ENCODE measurements at places on chromosomes 11 and 22.

GRCh38 chr11:1208144-1208393, 14.8 kb upstream of the MUC5B start:
- DNase-seq, result no peak

- DNase-seq, result no peak
Observed at GRCh38 chr22:38276166-38276565, 3.4 kb upstream of the TMEM184B start.

DNA sequence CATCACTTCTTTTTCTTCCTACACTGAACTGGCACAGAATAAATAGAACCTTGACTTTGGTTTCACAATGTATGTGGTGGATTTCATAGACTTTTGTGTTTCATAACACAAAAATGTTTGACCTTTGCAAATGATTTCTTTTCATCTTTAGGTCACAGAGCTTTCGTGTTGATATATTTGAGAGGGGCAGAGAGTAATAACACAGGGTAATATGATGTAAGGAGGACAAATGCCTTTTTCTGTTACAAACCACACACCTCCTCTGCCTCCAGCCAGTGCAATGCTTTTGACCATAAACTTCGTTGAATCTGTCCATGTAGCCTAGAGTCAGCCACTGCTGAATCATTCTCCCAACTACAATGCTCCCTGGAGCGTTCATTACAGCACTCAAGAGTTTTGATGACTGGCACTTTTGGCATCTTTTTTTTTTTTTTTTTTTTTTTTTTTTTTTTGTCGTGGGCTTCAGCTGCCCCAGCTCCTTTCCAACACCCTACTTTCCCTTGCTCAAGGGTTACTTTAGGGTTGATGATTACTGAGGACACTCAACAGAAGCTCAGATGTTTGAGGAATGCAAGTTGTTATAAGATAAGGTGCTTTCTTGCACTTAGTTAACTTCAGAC, 11.4 kb upstream of the CAT start:
- DNase-seq, result no peak

DNA sequence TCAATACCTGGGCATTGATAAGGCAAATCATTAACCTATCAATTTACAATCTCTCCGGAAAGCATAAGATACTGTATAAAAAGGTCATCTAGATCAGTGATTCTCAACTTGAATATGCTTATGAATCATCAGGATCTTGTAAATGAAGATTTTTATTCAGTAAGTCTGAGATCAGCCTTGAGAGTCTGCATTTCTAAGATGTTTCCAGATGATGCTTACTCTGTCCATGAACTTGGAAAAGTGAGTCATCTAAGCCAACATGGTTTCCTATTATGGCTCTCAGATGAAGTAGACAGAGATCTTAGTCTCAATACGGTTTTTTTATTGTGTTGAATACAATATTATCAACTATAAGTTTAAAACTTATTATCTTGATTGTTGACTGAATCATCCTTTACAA, 226.4 kb upstream of the KIRREL3 start:
- no peak for DNase-seq

- no peak for DNase-seq
Observed at GRCh38 chr11:17558025-17558780, 11.1 kb downstream of the OTOG start.

DNA sequence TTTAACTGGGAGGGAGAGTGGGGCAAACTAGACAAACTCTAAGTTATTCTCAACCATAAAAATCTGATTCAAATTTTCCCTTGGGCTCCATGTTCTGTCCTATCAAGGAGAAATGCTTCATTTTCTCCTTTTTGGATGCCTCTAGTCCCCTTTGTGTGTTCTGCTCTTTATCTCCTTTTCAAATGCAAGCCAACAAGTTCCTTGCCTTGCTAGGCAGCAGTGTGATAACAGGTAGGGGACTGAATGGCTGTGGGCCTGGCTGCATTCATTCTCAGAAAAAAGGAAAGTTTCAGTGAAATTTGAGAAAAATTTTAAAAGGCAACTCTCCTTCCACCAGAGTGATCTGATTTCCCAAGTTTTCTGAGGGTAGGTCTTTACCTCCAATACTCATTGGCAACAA, 26.9 kb upstream of the MMP8 start:
- DNase-seq, result no peak

DNA sequence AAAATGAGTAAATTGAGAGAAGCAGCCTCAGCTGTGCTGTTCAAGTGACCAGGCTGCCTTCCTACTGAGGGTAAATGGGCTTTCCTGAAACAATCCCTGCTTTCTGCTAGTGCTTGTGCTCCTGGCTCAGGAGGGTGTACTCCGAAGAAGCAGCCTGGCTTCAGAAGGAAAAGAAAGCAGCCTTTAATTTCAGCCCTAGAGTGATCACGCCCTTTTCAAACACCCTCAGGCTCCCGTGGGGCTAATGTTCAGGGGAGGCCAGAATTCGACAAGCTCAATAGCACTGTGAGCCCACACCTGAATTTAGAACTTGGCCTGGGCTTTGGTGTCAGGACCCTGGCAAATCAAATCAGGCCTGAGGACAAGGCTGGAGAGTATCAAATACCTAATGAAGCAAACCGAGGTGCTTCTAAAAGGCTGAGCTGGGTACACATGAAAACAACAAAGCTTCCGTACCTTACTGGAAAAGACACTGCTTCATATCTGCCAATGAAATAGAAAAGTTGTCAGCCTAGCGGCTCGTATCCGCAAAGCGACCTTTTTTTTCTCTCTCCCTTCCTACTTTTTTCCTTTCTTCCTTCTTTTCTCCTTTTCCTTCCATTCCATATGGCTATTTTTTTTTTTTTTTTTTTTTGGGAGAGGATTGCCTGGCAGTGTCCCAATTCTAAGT, 387.8 kb downstream of the SOX6 start:
- no peak for DNase-seq

DNA sequence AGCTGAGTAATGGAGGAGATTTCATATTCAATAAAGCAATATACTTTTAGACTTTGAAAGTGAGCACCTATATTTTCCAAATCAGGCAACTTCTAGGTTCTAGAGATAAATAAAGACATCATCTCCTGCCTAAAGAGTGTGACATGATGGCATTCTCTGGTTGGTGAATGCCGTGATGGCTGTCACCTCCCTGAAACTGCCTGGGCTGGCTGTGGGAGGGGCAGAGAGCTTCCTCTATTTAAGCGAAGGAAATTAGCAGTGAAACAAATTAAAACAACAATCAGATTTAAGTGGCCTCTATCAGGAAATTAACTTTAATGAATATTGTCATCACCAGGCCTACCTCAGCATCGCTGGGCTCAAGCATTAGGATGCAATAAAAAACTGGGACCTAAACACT, 113.9 kb downstream of the ARL14EP start:
- DNase-seq, result no peak

DNA sequence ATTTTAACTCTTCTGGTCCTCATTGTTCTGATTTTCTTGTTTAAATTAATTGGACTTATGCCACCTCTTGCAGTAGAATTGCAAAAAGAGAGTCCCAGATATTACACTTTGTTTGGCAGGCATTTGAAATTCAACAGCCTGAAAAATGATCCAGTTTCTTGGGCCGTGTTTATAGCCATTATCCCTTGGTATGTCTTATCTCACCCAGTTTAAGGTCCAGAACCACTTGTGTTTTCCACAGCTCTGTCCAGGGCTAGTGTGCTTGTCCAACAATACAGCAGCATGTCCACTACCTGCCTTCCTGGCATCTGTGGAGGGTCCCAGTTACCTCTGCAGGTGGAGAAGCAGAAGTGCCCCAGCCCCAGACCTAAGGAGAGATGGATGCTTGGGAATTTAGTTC, 397.4 kb downstream of the SOX6 start:
- no peak for DNase-seq

GRCh38 chr22:41578818-41579217, 10.8 kb downstream of the PMM1 start:
- no peak for DNase-seq

DNA sequence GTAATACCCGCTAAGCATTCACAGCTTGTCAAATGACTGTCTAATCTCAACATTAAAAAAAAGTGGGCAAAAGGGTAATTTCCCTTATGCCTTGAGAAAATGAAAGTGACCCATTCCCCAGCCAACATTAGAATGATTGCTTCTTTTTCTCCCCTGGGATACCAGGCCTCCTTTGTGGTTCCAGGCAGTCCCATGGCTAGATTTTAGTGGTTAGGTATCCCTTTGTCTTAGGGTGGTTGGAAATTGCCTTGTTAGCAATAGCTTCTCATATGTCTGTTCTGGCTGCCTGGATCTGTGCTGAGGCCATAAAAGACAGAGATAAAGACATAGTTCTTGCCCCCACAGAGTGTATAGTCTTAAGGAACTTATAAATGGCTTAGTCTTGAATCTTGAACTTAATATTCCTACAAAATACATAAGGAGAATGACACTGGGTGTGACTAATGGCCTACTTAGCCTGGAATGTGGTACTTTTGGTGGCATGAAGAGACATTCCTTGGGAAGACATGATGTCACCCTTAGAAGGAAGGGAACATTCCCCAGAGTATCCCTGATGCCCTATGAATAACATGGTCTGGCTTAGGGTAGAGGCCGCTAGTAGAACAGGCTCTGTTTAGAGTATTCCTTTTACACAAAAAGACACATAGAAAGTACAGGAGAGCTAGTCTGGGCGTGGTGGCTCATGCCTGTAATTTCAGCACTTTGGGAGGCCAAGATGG, 90.3 kb downstream of the ZBTB16 start:
- no peak for DNase-seq

DNA sequence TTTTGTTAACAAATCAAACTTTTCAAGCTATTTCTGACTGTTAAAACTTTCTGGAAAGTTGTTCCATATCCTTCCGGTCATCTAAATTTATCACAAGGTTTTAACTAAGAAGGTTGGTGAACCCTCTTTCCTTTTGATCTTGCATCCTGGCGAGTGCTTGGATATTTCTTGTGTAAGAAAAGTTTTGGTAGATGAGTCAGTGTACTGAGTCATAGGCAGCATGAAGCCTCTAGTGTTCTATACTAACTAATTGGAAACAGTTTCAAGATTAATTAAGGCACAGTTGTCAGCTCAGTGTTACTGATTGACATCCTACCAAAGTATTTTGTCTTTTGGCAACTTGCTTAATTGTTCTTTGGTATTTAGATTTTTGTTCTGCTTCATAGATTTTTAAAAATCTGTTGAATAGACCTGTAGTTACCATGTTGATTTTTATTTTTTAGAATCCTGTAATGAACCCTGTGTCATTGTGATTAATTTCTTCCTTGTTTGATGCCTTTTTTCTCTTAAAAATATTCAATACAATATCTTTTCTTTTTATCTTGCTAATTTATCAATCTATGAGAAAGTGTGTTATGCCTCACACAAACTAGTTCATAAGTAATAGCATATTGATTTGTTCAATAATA, 38.0 kb downstream of the METTL15 start:
- DNase-seq, result no peak

DNA sequence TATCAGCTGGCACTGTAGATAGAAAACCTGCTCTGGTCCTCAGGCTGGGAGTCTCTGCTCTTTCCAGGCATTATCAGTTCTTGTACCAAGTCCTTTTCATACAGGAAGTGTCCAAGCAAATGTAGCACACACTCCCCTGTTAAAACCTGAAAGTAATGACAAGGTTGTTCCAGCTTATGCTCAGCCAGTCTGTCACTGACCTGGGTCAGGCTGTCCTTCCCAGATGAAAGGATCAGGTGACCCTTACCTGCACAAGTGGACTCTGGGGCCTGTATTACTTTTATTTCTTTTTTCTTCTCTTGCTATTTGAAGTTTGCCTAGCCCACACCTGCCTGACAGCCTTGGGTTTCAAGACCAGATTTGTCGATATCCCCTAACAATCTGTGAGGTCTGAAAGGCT, 156.3 kb upstream of the SESN3 start:
- DNase-seq, result no peak

DNA sequence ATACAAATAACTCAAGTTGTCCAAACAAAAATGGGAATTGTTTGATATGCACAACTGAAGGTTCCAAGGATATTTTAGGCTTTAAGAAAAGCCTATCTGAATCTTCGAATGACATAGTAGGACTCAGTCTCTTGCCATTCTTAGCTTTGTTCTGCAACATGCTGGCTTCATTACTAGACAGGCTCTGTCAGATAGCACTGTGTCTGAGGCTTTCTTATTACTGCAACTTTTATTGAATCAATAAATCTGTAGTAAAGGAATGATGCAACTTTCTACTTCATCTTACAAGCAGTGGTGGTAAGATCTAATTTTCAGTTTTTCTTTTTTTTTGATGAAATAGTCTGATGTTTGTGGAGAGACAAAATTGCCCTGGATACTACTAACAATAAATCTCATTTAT, 319.3 kb upstream of the CCDC179 start:
- DNase-seq, result no peak

- DNase-seq, result no peak
Observed at GRCh38 chr11:45037434-45038005, 86.8 kb upstream of the TP53I11 start.

DNA sequence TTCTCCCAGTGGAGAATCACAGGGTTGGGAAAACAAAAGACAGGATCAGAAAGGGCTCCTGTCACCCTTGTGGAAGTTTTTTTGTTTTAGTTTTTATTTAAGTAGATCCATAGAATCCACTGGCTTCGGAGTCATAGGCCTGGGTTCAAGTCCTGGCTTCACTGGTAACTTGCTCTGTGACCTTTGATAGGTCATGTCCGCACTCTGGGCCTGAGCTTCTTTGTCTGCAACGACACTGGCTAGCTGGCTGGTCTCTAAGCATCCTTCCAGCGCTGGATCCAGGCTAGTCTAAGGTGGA, 1.4 kb downstream of the ZFTA start:
- no peak for DNase-seq

DNA sequence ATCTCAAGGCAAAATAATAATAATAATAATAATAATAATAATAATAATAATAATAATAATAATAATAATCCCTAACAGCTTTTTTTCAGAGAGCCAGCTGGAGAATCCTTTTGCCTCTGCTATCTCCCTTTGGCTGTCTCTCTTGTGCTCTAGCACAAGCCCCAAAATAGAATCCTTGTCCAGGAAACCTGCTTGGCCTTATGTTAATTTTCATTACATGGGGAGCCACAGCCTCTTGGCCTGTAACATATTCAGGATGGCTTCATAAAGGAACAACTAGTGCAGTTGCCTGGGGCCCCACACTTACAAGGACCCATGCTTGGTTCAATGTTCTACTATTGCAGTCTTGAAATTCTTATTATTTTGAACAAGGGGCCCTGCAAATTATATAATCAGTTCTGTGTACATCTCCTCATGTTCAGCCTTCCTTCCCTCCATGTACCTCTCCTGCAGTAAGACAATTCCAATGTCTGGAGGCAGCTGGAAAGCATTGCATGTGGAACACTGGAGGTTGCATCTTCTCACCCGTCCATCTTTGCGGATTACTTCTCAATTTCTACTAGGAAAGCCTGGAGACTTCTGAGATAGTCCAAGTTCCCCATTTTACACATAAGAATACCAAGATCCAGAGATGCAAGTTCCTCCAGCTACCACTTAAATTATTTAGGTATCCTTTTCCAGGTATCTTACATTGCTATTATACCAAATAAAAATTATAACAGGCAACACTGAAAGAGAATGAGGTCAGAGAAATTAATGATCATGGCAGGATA, 37.8 kb upstream of the SORL1 start:
- no peak for DNase-seq

GRCh38 chr11:78065203-78065602, 1.5 kb downstream of the THRSP start:
- DNase-seq, result no peak

Data from activated CD4-positive, alpha-beta memory T cell treated with anti-CD3 and anti-CD28 coated beads for 36 hours (primary cell).